Caco-2 (cell line): ENCODE measurements at places on chromosomes 11 and 22. TPM values are rescaled to one million over a fixed set of nuclear protein-coding genes. Genes with fewer than 3 reads are reported as not detected.

Gene OR2AG1
- not detected in 2 replicates for total RNA-seq

DNA sequence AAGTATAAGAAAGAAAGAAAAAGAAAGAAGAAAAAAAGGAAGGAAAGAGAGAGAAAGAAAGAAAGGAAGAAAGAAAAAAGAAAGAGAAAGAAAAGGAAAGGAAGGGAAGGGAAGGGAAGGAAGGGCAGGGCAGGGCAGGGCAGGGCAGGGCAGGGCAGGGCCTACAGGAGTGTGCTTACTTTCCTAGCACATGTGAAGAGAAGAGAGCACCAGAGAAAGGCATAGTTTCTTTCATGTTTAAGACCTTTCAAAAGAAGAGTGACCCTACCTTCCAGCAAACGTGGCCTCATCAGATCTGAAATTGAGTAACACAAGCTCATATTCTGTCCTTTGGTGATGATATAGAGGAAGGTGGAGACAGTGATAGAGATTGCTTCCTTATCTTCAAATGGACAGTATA is 899.3 kb upstream of the RAG2 start:
- no peak for DNase-seq

DNA sequence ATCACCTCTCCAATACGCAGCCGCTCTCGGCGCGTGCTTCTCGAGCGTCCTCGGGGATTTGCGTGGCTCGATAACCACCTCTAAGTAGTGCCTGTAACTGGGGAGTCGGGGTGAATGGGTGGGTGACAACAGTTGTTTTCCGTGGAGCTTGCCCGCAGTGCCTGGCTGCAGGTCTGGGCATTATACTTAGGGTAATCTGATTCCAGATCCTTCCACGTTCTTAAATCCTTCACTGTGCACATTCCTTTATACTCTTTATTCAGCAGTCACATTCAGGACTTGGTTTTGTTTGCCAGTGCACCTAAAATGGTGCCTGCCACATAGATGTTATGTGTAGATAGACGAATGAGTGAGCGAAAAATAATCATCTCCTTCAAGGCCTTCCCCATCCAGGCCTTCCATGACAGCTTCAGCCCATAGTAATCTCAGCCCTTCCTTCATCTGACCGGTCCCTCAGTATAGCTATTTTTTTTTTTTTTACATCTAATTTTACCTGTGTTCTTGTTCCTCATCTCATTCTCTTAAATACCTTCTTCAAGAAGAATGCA is 602 bp downstream of the NAT10 start:
- DNase-seq, result no peak

Gene NUP160
- 72.9 and 74.7 TPM in 2 replicates for total RNA-seq

DNA sequence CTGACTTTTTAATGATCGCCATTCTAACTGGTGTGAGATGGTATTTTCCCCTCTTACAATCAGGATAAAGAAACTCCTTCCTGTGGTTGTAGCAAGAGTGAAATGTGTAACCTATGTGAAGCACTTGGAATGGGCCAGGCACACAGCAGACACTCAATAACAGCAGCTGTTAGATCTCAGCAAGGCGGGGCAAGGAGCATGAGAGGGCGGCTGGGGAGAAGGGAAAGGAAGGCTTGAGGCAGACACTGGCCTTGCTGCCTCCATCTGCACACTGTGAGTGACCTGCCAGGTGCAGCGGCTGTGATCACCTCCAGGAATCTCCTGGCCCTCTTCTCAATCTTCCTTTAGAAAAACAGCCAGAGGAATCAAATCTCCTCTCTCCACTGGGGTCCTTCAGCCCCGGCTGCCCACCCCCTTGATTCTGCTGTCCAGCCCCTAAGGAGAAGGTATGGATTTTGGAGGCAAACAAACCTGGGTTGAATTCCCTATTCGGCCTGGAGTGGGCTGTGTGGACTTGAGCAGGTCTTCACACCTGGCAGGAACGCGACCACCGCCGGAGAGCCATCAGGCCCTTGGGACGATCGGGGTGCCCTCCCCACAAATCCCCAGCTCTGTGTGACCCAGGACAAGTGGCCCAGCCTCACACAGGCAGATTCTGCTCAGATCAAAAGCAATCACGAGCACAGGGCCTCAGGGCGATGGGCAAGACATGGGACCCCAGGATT is 49.0 kb downstream of the RPUSD4 start:
- no peak for DNase-seq

Gene LDLRAD3
- 9.9 and 11.8 TPM in 2 replicates for total RNA-seq

Gene ZNF214
- total RNA-seq, result 0.16 and 0.70 TPM in 2 replicates

GRCh38 chr11:93831343-93832127 is 18.9 kb downstream of the VSTM5 start:
- DNase-seq, result no peak

DNA sequence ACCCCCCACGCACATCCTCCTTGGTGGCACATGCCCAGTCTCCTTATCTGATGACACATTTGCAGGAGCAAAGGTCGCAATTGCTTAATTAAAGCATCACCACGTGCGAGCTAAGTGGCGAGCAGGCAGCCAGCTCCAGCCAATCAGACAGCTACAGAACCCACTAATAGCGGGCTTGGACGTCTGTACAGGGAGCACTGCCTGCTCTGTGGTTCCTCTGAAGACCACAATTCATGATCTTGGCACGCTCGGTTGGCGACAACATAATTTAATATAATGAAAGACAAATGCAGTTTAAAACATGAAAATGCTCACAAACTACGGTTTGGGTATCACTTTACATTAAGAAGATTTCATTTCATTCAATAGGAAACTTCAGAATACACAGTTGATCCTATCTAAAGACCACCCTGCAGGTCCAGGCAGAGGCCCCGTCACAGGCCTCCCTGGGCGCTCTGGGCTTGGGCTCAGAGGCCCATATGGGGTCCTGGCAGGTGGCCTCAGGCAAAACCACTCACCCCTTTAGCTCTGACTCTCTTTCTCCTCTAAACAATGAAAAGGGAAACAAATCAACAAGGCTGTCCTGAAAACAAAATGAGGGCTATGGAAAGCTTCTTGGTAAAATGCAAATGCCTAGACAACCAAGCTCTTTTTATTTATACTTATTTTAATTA is 10.4 kb downstream of the PACSIN2 start:
- peak; percentile 36 for DNase-seq

GRCh38 chr11:120342226-120342625 is 6.0 kb downstream of the ARHGEF12 start:
- DNase-seq, result no peak

GRCh38 chr22:23749841-23750301 is 1.0 kb downstream of the ZNF70 start:
- no peak for DNase-seq

DNA sequence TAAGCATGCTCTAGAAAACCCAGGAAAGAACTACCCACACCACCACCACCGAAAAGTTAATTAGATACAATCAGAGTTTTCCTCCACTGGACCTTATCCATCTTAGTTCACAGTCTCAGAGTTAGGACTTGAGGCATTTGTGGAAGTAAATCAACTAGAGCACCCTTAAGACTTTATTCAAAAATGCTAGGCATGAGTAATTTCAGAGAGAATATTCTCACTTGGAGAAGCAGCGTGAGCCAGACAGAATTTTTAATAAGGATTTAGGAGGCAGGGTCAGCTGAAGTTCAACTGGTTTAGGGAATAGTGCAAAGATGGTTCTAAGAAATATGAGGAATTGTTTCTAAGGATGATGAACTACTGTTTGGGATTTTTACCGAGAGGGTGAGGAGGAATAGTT is 1.2 kb upstream of the OLFML1 start:
- DNase-seq, result no peak

DNA sequence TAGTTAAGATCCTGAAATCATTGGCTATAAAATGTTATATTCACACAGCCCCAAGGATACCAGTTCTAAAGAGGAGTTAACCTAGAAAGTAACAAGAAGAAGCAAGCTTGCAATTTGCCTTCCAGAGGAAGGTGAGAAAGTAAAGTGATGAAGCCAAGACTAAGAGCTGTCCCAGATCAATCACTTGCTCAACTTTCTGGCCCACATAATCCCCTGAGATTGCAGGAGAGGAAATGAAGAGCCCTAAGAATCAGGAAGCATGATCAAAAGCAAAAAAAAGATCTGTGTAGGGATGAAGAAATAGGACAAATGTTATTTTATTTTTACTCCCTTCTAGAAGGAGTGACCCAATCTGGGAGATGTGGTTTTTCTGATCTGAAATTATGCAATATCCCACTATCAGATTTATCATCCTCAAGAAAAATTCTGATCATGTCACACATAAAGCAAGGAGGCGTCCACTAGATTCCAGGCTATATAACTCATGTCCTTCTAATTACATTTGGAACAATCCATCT is 180.3 kb upstream of the GUCY1A2 start:
- DNase-seq, result no peak

GRCh38 chr22:39234867-39235687 is 9.7 kb downstream of the PDGFB start:
- no peak for DNase-seq

- peak; percentile 58 for DNase-seq
Measured at GRCh38 chr11:77075425-77075905, 8.7 kb downstream of the CAPN5 start.

GRCh38 chr22:33455036-33455435 is 396.9 kb upstream of the SYN3 start:
- no peak for DNase-seq

GRCh38 chr11:102421261-102421660 is 31.3 kb downstream of the TMEM123 start:
- DNase-seq, result no peak

DNA sequence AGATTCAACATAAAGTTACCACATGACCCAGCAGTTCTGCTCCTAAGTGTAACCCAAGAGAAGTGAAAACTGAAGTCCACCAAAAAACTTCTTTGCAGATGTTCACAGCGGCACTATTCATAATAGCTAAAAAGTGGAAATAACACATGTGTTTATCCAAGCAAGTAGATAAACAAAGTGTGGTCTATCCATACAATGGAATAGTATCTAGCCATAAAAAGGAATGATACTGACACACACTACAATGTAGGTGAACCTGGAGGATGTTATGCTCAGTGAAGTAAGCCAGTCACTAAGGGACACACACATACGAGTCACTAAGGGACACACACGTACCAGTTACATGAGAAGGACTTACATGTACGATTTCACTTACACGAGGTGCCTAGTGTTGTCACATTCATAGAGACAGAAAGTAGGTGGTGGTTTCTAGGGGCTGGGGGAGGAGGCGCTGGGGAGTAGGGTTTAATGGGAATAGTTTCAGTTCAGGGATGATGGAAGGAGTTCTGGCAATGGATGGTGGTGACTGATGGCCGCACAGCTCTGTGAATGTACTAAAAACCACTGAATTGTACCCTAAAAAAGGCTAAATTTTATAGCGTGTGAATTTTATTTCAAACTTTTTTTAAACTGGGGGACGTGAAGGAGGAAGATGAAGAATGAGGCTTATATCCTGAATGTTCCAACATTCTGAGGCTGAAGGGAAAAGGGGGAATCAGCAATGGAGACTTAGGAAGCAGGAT is 27.2 kb upstream of the COMT start:
- DNase-seq, result no peak

Gene PKDREJ
- 0.05 TPM in 1 of 2 replicates, not detected in the other for total RNA-seq

Gene GRM5
- total RNA-seq, result not detected in 2 replicates

Gene MMP3
- 0.42 TPM in 1 of 2 replicates, not detected in the other for total RNA-seq

GRCh38 chr22:35582861-35583670 is 34.1 kb downstream of the MB start:
- peak; percentile 71 for DNase-seq

- DNase-seq, result no peak
Measured at GRCh38 chr22:42067671-42068251, 2.9 kb downstream of the NAGA start.

Gene RTL10
- 27.5 and 29.7 TPM in 2 replicates for total RNA-seq

GRCh38 chr11:127105593-127106541 is 105.3 kb upstream of the KIRREL3 start:
- DNase-seq, result no peak

GRCh38 chr22:25650833-25651232 is 86.4 kb downstream of the GRK3 start:
- no peak for DNase-seq
